ENCODE measurements at places on chromosomes 1 and 21. TPM values are rescaled to one million over a fixed set of nuclear protein-coding genes. Genes with fewer than 3 reads are reported as not detected.

- peak; percentile 9 for DNase-seq
These were observed 70.1 kb upstream of the ROR1 start for GRCh38 chr1:63703701-63704107.

DNA sequence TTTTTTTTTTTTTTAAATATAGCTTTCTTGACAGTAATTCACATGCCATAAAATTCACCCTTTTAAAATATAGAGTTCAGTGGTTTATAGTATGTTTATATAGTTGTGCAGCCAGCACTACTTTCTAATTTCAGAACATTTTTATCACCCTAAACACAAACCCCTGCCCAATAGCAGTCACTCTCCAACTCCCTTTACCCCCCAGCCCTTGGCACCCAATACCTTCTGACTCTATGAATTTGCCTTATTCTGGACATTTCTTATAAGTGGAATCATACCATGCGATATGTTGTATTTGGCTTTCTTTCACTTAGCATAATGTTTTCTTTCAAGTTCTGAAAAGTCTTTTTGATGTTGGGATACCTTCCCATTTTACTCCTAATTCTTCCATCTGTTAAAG, 42.5 kb upstream of the NEXN start:
- DNase-seq = no peak

DNA sequence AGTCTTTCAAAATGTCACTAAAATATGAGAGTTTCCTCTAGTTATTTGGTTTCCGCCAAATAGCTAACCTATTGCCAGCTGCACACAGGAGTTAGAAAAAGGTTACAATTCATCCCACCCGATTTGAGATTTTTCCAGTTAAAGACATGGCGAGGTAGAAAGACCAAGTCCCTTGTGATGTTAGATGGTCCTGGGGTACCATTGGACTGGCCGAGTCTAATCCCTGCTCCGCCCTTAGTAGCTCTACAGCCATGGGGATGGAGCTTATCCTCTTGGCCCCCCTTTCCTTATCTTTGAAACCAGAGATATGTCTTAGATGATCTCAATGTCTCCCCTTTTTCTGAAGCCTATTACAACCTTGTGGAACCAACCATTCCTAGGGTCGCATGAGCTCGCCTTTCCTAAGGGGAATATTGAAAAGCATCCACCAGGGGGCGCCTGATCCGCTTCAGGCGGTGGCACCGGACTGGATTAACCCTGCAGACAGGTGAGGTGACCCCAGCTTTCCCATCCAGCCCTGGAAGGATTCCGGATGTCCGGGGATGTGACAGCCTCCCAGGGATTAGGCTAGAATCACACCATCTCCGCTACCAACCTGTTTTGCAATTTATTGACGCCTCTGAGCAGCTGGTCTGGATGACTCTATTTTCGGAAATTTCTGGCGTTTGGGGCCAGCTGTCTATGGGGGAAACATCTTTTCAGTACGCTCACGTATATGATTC, 68.3 kb upstream of the SIM2 start:
- peak; percentile 57 for DNase-seq

GRCh38 chr1:116824631-116825206, 70.5 kb downstream of the CD2 start:
- DNase-seq = no peak

- peak; percentile 86 for DNase-seq
These were observed 116.3 kb upstream of the COL6A1 start for GRCh38 chr21:45865106-45865835.

GRCh38 chr1:3101124-3101939, 32.3 kb downstream of the PRDM16 start:
- no peak for DNase-seq

DNA sequence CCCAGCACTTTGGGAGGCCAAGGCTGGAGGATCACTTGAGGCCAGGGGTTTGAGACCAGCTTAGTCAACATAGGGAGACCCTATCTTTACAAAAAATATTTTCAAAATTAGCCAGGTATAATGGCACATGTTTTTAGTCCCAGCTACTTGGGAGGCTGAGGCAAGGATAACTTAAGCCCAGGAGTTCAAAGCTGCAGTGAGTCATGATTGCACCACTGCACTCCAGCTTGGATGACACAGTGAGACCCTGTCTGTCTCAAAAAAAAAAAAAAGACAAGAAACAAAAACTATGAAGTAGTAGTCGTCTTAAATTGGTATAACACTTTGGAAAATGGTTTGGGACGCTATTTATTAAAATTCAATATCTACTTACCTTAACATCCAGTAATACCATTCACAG, 7.7 kb downstream of the AIM2 start:
- no peak for DNase-seq

DNA sequence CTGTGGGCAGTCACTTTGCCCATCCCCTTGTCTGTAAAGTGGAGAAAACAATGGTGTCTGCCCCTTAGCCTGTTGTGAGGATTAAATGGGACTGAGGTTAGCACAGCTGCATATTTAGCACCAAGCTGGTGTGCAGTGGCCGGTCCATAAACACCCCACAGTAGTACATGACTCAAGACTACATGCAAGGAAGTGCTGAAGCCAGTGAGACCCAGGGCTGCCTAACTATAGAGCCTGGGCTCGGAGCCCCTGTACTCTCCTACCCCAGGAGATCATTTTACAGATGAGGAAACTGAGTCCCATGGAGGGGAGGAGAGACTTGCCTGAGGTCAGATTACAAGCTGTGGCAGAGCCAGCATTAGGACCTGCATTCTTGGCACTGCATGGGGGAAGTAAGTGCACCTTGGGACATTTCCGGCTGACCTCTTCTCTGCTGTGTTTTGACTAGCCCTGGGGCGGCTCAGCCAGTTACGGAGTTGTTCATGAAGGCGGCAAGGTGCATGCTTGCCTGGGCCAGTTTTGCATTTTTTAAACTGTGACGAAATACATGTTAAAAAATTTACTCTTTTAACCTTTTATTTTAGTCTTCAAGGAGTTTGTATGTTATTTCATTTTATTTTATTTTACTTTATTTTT, 3.2 kb downstream of the SERINC2 start:
- DNase-seq = no peak

DNA sequence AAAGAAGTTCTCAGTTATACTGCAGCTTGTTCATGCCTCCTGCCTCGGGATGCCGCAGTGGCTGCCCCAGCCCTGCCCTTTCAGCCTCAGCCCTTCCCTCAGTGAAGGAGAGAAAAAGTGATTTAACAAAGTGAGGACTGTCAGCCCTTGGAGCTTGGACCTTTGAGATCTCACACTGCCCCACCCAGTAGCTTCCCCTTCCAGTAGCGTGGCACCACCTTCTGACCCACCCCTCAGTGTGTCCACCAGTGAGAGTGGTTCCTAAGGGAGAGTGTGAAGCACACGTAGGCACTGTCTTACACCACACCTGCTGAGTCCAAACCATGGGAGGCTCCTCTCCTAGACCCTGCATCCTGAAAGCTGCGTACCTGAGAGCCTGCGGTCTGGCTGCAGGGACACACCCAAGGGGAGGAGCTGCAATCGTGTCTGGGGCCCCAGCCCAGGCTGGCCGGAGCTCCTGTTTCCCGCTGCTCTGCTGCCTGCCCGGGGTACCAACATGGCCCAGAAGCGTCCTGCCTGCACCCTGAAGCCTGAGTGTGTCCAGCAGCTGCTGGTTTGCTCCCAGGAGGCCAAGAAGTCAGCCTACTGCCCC, at the start of gene CDA:
CDA (plus strand) TSS at position 464 of the 592 bp plus-strand sequence; CDS start at position 497, 33 bp downstream.
- no peak for DNase-seq

- no peak for DNase-seq
These were observed 60.0 kb downstream of the LRIG2 start for GRCh38 chr1:113133038-113133437.

- no peak for DNase-seq
These were observed 85.9 kb downstream of the PGM1 start for GRCh38 chr1:63679076-63679475.

DNA sequence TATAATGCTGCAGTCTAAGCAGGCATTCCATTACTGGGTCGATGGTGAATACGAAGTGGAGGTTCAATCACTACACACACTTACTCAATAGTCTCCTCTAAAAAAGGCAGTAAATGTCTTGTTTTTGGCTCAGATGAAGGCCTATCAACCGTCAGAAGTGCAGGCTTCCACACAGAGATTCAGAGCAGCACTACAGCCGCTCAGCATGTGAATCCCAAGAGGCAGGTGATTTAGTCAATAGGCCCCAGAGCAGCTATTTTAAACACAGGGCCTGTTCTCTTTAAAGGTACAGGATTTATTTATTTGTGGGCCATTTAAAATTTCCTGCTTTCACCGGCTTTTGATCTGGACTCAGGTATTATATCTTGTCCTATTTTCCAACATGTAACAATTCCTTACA, 293.7 kb downstream of the RGS7 start:
- no peak for DNase-seq

GRCh38 chr21:14694817-14695216, 148.7 kb upstream of the SAMSN1 start:
- no peak for DNase-seq

The LCE1B gene
- total RNA-seq = not detected

The NCF2 gene
- not detected for total RNA-seq

The HNRNPCL1 gene
- total RNA-seq = not detected

The NES gene
- 169 TPM for total RNA-seq

The NECTIN4 gene
- total RNA-seq = 0.21 TPM

The B3GALT5 gene
- 0.76 TPM for total RNA-seq

The CEP104 gene
- total RNA-seq = 51.1 TPM

The GNG5 gene
- 19.3 TPM for total RNA-seq
